CD4-positive, alpha-beta T cell treated with Interleukin-2 at 100 ng/mL for 4 hours (primary cell): ENCODE measurements at places on chromosomes 5 and 9.

DNA sequence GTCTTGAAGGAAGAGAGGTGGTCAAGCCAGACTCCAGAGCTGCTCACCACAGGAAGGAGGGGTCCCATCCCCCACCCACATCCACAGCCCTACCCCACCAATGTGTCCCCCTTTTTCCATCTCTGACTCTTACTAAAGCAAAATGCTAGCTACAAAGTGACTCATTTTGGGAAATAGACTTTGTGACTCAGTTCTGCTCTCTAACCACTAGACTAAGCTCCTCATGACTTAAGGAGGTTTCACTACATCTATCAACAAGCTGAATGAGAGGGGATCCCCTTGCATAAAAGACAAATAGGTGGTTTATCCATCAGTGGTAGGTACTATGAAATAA, 35.1 kb upstream of the ADRB2 start:
- no peak for DNase-seq

- DNase-seq, result no peak
These were observed 412.4 kb upstream of the ZNF462 start for GRCh38 chr9:106450549-106450948.

DNA sequence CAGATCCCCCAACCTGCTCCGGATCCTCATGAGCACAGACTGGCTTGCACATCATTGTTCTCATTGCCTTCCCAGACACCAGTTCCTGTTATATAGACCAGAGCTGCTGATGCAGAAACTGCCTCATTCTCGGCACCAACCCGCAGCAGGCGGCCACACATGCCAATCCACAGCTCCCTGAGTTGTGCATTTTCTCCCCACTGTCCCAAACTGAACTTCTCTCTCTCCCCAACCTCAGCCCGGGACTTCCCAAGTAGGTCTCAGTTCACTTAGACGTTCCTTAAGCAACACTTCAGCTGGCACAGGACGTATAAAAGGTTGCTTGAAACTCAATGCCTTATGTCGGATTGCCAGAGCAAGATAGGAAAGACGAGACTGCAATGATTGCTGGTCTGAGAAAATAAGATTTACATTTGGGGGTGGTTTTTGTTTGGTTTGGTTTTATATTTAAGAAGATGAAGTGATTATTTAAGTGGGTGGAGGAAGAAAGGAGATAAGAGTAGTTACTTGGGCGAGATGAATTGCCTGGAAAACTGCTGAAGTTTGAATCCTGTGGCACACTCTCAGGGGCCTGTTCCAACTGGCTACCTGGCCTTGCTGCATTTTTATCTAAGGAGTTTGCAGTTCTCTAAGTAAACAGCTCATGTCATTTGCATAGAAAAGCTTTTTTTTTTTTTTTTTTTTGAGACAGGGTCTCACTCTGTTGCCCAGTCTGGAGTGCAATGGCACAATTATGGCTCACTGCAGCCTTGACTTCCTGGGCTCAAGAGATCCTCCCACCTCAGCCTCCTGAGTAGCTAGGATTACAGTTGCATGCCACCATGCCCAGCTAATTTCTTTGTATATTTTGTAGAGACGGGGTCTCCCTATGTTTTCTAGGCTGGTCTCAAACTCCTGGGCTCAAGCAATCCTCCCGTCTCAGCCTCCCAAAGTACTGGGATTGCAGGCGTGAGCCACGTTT, 155.4 kb downstream of the GOLPH3 start:
- DNase-seq, result no peak

- no peak for DNase-seq
These were observed 203.1 kb upstream of the PPP1R2B start for GRCh38 chr5:156647034-156647451.

GRCh38 chr9:95383845-95384244, 66.3 kb upstream of the FANCC start:
- DNase-seq, result no peak

- no peak for DNase-seq
These were observed 5.2 kb upstream of the FCN2 start for GRCh38 chr9:134875371-134875770.

DNA sequence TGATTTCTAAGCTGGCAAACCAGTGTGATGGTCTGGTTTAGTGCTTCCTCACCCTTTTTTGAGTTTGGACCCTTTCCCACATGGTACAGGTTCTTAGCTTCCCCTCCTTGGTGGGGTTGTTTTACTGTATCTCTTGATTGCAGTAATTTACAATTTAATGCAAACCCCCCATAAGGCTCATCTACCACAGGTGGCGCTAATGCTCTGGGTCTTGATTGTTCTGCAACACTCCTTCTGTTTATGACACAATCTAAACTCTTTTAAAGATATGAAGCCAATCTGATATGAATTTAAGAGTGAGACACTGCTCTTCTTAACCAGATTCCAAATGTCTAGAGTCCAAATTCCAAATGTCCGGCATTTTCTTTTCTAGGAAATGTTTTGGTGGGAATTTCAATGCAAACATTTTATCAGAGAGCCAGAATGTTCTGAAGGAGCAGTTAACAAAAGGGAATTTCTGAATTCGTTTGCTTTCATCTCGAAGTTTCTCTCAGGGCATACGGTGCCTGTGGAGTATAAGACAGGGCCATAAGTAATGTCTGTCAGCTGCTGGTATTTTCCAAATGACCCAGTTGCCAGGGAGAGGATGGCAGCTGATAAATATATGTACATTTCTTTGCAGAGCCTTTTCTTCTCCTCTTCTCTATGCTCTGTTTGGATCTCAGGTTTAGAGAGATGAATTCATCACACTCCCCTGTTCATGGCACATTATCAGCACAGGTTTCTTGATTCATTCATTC, 246.8 kb downstream of the ARHGAP26 start:
- DNase-seq, result peak; percentile 63

- DNase-seq, result peak; percentile 31
These were observed 5.5 kb downstream of the OTULIN start for GRCh38 chr5:14669975-14670374.

DNA sequence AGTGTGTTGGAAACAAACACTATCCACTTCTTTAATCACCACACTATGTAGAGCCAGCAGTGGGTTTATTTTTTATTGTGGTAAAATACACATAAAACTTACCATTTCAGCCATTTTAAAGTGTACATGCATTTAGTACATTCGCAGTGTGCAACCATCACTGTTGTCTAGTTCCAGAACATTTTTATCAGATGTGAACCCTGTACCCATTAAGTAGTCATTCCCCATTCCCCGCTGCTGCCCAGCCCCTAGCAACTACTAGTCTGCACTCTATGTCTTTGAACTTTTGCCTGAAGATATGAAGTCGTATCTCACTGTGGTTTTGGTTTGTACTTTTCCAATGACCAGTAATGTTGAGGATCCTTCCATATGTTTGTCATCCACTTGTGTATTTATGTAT, 30.2 kb upstream of the F2R start:
- DNase-seq, result no peak

- no peak for DNase-seq
These were observed 18.2 kb upstream of the MGAT1 start for GRCh38 chr5:180820788-180821321.

DNA sequence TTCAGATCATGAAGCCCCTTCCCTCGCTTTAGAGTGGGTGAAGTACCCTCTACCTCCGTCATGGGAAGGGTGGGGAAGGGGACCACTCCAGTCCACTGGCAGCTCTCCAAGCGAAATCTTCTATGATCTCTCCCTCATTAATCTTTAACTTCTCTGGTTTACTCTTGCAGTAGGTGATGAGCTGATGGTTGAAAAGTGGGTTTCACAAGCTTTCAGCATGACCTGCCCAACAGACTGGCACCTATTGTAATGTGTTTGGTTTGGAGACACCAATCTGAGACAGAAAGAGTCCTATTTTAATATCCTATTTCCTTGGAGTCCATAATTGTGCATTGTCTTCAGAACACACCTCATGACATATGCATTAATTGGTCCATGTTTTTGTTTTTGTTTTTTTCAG, 70.8 kb upstream of the TGFBR1 start:
- no peak for DNase-seq

- DNase-seq, result peak; percentile 50
These were observed 940 bp upstream of the CAMK4 start for GRCh38 chr5:111223101-111223786.

DNA sequence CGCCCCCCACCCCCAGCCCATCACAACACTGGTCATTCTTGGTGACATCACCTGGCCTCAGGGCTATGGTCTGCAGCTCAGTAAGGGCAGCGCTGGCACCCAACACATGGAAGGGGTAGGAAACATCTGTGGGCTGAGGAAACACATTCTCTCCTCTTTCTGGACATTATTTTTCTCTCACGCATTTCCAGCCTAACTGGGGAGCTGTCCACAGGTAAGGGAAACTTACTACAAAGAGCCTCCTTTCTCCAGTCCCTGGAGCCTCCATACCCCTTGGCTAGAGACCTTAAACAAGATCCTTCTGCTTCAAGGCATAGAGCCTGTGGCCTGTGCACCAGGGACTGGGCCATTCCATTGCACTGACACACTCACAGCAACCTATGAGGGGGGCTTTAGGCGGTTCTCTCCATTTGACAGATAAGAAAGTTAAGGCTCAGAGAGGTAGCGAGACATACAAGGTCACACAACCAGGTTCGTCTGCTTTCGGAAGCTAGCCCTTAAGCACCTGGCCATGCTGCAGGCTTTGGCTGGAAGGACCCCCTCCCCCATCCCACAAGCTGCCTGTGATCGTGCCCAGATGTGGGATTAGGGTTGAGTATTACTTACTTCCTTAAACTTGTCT, 40.7 kb downstream of the CXXC5 start:
- no peak for DNase-seq

GRCh38 chr5:76926329-76927105, 26.3 kb upstream of the CRHBP start:
- DNase-seq, result no peak

DNA sequence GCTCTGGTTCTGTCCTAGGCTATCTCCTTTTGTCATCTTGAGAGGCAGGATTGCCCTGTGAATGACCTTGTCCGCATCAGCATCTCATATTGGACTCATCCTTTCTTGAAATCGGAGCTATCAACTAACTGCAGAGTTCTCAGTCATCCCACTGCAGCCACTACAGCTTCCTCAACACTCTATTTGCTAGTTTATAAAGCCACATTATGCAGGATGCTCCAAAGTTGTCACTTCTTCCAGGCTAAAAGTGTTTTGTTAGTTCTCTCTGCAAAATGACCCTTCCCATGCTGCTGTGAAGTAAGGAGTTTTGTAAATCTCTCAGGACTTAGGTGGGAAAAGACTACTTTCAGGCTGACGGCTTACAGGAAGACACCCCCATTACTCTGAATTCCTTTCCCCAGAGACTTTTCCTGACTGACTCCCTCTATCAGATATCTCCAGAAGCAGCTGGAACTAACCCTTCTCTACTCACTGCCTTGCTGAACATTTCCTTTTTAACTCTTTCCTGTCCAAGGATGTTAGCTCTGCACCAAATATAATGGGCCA, 257.6 kb downstream of the NFIB start:
- DNase-seq, result no peak

GRCh38 chr9:7967093-7967827, 167.7 kb upstream of the DMAC1 start:
- no peak for DNase-seq

- no peak for DNase-seq
These were observed 11.3 kb upstream of the CDH6 start for GRCh38 chr5:31182136-31182535.

DNA sequence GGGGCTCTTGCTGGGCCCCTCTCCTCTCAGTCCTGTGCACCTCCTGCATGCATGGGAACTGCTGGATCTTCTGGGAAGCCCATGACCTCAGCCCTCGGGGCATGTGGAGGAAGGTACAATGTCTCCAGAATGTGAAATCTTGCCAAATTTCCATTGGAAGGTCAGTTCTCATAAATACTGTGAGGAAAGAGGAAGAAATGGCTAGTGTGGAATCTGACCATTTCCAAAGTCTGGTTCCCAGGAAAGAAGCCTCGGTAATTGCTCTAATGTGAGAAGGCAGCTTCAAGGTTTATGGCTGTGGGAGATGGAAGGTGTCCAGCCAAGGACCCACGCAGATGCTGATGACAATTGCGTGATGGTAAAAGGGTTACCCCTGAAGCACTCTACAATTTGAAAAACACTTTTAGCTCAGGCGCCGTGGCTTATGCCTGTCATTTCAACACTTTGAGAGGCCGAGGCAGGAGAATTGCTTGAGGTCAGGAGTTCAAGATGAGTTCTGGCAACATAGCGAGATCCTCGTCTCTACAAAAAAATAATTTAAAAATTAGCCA, 8.1 kb upstream of the IL17B start:
- DNase-seq, result no peak

- no peak for DNase-seq
These were observed 46.6 kb downstream of the COL5A1 start for GRCh38 chr9:134688231-134688630.

- no peak for DNase-seq
These were observed 29.0 kb downstream of the CDO1 start for GRCh38 chr5:115787426-115787825.

DNA sequence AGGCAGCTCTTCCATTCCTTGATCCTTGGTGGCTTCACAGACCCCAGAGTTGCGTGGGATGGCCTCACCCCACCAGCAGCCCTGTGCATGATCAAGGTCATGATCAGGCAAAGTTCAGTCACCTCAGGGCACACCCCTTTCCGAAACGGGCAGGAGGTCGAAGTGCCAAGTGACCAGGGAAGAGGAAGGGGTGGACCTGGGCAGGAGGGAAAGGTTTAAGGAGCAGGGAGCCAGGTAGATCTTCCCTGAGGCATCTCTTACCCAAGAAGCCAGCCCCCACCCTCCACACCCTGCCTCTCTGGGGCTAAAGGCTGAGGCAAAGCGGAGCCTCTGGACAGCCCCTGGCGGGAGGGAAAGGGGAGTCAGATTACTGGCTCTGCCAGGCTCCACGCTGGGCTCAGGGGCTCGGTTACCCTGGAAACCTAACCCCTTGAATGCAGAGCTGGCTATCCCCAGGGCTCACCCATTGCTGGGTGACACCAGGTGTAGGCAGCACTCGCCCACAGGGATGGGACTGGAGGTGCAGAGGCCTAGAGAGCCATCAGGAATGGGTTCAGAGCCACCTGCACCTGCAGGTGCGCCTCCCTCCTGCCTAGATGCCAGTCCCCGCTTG, 3.6 kb downstream of the MGAT4B start:
- no peak for DNase-seq

DNA sequence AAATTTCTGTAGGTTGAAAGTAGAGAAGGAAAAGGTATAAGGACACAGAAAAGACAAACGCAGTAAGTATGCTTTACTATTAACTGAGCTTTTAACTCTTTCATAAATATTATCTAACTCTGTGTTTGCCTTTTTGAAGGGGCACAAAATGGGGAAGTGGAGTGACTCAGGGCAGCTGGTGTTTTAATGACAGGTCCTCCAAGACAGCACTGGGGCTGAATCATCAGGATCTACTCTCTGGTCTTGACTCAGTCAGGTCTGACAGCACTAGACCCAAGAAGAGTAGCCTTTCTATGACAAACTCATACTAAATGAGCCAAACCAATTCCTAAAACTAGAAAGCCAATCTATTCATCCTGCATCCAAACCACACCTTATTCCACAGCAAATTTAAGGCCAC, 102.2 kb downstream of the APTX start:
- no peak for DNase-seq
